ENCODE measurements at places on chromosomes 5 and 9. TPM values are rescaled to one million over a fixed set of nuclear protein-coding genes. Genes with fewer than 3 reads are reported as not detected.
A peak's percentile ranks its signal among the peaks of the same experiment; 100 is the strongest.

The PGM5 gene
- 35.2 TPM for total RNA-seq

The ARSI gene
- total RNA-seq: 27.9 TPM

GRCh38 chr9:120344230-120344629 is 235.7 kb downstream of the CDK5RAP2 start:
- H3K36me3 ChIP-seq: no peaks in the 10 kb centered on the region
- no peak overlapping the region for H3K27ac ChIP-seq

DNA sequence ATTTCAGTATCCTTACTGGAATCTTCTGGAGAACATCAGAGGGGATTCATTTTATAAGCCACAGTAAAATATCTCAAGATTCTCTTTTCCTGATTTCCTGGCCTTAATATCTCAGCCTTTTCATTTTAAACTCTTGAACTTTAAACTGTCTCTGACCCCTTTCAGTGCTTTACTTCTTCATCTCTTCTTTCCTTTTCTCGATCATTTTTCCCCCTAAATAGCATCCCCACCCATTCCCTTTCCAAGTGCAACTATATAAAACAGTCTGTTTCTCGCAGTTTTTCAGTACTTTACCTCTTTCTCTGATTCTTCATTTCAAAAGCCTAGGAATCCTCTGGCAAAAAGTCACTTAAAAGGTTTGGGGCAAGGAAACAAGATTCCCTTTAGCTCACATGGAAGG is 80.5 kb downstream of the PALM2AKAP2 start:
- H3K36me3 ChIP-seq: no peaks in the 10 kb centered on the region
- peaks cover 5% of the 10 kb centered on the region for H3K4me1 ChIP-seq

DNA sequence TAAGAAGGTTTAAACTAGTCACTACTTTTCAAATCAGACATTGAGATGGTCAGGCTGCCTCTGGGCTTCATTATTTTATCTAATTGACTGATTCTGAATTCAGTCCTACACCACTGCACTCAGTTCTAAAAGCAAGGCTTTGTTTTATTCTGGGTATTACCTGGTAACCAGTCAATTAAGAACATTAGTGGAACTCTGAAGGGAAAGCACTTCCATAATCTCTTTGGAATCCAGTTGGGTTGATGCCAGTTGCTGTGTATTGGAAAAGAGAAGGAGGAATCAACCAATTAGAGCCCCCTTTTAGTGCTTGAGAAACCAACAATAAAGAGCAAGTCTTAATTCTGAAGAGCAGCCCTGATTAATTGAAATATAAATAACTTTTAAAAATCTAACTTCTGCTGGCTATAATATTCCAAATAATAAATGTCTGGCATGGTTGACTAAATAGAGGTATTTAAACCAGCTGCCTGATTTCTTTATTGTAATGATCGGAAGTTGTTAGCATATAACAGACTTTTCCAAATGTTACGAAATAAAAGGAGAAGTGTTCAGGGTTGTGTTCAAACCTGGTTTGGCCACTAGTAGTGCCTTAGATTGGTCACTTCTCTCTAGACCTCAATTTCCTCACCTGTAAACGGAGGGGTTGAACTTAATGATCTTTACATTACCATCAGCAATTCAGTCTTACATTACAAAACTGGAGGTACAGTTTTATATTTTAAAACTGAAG is 32.0 kb downstream of the CPEB4 start:
- peak overlapping the region; percentile 94 for H3K27ac ChIP-seq
- peaks cover 28% of the 10 kb centered on the region for H3K4me1 ChIP-seq
- DNase-seq: no peak
- no peaks in the 10 kb centered on the region for H3K36me3 ChIP-seq
